ENCODE measurements at places on chromosomes 16 and 17.

DNA sequence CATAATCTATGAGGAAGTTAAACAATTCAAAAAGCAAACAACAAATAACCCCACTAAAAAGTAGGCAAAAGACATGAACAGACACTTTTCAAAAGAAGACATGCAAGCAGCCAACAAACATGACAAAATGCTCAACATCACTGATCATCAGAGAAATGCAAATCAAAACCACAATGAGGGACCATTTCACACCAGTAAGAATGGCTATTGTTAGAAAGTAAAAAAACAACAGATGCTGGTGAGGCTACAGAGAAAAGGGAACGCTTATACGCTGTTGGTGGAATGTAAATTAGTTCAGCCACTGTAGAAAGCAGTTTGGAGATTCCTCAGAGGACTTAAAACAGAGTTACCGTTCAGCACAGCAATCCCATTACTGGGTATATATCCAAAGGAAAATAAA is 24.4 kb downstream of the TNFRSF13B start:
- DNase-seq, result no peak

- DNase-seq, result no peak
Observed at GRCh38 chr16:3825103-3825502, 55.4 kb downstream of the CREBBP start.

GRCh38 chr17:58338841-58339754 is 10.5 kb upstream of the TSPOAP1 start:
- DNase-seq, result no peak

DNA sequence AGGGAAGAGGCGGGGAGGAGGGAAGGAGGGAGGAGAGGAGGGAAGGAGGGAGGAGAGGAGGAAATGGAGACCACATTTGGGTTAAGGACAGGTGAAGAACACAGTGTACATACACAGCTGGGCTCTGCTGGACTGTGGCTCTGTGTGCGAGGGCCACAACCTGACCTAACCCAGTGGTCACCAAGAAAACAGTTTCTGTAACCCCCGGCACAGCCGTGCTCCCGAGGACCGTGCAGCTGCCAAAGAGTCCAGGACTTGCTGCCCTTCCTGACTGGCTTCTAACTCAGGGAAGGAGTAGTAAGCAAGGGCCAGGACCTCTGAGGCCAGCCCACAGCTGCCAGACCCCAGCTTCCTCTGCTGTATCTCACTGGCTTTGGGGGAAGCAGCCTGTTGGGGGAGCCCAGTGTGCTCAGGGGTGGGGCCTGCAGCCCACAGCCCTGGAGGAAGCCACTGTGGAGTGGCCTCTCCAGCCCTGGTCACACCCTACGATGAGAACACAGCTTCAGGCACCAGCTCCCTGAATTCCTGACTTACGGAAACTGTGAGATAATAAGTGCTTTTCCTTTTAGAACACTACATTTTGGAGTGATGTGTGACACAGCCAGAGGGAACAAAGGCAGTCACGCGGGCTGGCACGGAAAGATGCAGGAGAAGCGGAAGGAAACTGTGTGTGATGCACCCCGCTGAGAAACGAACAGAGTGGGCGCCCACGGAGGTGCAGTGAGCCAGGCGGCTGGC is 32.3 kb downstream of the SLC7A5 start:
- no peak for DNase-seq

DNA sequence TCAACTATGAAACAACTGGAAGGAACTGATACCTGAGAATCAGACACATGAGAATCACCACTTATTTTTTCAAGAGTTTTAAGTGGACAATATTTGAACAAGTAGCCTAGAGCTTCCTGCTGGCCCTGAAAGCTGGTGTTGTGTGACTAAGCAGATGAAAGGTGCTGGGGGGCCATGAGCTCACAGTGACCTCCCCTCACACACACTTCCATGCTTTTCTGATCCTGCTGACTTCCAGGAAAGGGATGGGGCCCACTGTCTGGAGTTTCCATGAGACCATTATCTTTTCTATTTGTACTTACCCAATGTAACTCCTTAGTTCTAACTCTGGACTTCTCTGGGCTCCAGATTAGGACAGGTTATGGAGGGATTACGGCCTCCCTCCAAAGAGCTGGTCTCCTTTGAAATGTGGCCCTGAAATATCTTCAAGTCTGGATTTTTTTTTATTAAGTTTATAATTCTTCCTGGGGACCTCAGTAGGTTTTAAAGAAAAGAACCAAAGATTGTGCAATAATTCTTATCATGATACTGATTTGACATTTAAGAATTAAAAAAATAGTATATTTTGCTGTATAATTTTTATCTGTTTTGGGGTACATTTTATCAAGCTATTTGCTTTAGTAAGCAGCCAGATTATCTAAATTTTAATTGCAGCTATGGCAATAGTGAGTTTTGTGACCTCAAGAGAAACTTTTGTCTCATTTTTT is 4.9 kb downstream of the CAPNS2 start:
- DNase-seq, result no peak

GRCh38 chr17:32452281-32452680 is 8.0 kb downstream of the PSMD11 start:
- no peak for DNase-seq

DNA sequence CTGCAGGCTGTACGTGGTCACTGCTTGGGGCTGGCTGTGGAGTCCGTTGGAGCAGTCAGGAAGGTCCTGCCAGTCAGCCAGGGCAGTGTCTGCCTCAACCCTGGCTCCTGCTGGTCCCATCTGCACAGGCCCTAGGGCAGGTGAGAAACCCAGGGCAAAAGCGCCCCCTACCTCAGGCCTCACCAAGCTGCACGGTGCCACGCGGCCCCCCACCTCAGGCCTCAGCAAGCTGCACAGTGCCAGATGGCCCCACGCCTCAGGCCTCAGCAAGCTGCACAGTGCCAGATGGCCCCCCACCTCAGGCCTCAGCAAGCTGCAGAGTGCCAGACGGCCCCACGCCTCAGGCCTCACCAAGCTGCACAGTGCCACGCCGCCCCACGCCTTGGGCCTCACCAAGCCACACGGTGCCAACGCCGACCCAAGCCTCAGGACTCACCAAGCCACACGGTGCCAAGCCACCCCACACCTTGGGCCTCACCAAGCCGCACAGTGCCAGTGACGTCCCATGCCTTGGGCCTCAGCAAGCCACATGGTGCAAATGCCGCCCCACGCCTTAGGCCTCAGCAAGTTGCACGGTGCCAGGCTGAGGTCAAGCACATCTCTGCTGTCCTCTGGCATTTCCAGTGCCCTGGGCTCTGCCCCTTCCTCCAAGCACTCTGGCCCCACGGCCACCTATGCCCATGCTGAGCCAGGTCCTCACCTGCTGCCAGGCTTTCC is 5.5 kb downstream of the TMEM204 start:
- DNase-seq, result no peak

DNA sequence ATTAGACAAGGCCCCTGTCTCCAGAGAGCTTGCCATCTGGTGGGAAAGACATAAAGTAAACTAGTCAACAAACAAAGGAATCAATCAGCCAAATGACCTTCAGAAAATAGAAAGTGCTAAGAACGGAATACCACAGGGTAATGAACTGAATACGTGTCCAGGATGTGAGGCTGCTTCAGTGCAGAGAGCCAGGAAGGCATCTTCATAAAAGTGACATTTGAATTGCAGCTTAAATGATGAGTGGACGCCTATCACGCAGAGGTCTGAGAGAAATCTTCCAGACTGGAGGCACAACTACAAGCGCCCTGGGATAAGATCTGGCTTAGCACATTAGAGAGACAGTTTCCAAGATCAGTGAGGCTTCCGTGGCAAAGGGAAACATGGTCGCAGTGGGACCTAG is 574.1 kb upstream of the CDH8 start:
- DNase-seq, result no peak

DNA sequence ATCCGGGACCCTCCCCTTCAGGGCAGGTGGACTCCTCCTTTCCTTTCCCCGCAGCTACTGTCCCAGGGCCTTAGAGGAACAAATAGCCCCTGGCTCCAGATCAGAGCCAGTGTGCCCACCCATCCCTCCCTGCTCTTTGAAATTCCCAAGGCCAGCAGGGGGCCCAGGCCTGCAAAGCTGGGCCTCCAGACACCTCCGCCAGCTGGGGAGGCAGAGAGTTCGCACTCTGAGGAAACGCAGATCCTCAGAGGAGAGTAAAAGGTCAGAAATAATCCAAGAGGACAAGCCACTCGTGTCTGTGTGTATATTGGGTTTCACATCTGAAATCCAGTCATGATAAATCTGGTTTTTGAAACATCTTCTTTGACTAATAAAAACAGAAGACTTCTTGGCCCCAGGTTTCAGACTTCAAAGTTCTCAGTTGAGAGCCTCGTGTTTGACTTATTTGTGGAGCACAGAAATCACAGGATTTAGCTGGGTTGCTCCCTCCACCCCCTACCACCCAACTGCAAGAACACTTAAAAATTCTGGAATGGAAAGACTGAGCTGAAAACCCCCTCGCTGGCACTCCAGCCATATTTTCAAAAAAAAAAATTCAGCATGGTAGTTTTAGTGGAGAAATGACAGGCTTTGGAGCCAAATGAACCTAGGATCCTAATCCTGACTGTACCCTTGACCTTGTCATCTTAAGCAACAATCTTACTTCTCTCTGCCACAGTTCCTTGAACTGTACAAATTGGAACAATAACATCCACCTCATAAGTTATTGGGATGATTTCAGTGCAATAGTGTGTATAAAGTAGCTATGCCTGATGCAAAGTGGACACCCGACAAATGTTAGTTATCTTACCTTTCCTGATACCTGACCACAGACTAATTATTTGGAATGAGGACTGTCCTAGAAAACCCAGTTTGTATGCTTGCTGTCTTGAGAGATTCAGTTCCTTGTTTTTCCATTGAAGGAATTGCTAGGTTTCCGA is 44.5 kb upstream of the TBX2 start:
- DNase-seq, result no peak

DNA sequence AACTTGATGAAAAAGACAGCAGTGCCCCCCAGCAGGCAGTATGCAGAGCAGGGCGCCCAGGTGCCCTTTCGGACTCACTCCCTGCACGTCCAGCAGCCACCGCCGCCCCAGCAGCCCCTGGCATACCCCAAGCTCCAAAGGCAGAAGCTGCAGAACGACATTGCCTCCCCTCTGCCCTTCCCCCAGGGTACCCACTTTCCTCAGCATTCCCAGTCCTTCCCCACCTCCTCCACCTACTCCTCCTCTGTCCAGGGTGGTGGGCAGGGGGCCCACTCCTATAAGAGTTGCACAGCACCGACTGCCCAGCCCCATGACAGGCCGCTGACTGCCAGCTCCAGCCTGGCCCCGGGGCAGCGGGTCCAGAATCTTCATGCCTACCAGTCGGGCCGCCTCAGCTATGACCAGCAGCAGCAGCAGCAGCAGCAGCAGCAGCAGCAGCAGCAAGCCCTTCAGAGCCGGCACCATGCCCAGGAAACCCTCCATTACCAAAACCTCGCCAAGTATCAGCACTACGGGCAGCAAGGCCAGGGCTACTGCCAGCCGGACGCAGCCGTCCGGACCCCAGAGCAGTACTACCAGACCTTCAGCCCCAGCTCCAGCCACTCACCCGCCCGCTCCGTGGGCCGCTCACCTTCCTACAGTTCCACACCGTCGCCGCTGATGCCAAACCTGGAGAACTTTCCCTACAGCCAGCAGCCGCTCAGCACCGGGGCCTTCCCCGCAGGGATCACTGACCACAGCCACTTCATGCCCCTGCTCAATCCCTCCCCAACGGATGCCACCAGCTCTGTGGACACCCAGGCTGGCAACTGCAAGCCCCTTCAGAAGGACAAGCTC is 43.2 kb downstream of the SREBF1 start:
- DNase-seq, result no peak

GRCh38 chr16:49128740-49129139 is 152.9 kb downstream of the CBLN1 start:
- DNase-seq, result no peak

DNA sequence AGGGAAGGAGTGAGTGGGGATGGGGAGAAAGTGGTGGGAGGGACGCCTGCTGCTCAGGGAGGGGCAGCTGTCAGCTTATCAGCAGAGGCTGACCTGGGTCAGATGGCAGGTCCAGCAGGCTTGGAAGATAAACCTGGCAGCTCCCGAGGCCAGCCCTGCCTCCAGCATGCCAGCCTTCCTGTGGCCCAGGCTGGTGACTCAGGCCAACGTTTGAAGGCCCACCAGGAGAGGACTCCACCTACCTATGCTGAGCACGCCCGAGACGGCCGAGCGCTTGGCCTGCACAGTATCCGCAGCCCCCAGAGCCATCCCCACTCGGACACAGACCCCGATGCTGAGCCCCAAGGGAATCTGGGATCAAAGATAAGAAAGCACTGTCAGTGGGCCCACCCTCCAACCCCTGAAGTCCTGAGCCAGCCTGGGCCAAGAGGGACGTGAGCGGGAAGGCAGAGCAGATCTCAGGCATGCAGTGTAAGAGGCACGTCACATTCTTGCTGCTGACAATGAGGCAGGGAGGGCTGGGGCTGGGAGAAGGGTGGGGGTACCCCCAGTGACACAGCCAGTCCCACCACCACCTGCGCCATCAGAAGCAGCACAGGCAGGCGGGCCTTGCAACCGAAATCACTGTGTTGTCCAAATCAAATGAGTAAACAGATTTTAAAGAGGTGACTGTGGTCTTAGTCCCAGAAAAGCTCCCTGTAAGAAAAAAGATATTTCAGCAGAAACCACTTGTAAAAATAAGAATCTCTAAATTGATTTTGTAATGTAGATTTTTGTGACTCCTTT is 12.4 kb downstream of the SLC47A2 start:
- DNase-seq, result no peak
